ENCODE measurements at places on chromosomes 1 and 21.

- no peak for DNase-seq
- peaks cover 33% of the 10 kb centered on the region for H3K4me1 ChIP-seq
- H3K36me3 ChIP-seq, result peaks cover 60% of the 10 kb centered on the region
- H3K27ac ChIP-seq, result peak overlapping the region; percentile 96
- peak overlapping the region; percentile 14 for H3K4me3 ChIP-seq
These were observed 58.2 kb downstream of the WLS start for GRCh38 chr1:68173936-68174737.

- H3K27ac ChIP-seq, result no peak overlapping the region
- peaks cover 18% of the 10 kb centered on the region for H3K4me1 ChIP-seq
- no peaks in the 10 kb centered on the region for H3K36me3 ChIP-seq
- no peak for DNase-seq
These were observed 79.3 kb upstream of the LYST start for GRCh38 chr1:235945775-235946570.

DNA sequence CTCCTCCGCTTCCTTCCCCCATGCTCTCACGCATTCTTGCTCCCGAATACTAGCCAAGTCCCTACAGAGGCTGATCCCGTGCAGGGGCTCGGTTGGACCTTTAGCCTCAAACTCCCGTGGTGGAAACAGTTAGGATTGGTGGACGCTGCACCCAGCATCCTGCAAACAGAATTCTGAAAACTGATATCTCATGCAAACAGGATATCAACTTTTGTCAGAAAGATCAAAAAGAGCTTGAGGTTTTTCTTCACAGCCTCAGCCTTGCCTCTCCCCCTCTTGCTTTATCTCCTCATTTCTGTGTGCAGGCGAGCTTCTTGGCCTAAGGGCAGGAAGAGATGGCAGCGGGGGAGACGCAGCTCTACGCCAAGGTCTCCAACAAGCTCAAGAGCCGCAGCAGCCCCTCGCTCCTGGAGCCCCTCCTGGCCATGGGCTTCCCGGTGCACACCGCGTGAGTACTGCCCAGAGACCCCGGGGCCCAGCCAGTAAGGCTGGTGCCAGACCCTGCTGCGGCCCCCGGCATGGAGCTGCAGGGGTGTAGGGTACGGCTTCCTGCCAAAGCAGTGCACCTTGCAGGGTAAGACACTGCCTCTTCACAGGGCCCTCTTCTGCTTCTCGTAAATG is at the start of gene UBASH3A:
Gene UBASH3A, plus strand, starts transcription at position 292 of the 621 bp plus-strand sequence. Its CDS starts 44 bp downstream, at position 336.
- no peaks in the 10 kb centered on the region for H3K36me3 ChIP-seq
- no peak within 1 kb of the TSS for H3K27ac ChIP-seq
- peaks cover 27% of the 10 kb centered on the region for H3K4me1 ChIP-seq
- DNase-seq, result no peak
- H3K4me3 ChIP-seq, result no peak within 1 kb of the TSS

DNA sequence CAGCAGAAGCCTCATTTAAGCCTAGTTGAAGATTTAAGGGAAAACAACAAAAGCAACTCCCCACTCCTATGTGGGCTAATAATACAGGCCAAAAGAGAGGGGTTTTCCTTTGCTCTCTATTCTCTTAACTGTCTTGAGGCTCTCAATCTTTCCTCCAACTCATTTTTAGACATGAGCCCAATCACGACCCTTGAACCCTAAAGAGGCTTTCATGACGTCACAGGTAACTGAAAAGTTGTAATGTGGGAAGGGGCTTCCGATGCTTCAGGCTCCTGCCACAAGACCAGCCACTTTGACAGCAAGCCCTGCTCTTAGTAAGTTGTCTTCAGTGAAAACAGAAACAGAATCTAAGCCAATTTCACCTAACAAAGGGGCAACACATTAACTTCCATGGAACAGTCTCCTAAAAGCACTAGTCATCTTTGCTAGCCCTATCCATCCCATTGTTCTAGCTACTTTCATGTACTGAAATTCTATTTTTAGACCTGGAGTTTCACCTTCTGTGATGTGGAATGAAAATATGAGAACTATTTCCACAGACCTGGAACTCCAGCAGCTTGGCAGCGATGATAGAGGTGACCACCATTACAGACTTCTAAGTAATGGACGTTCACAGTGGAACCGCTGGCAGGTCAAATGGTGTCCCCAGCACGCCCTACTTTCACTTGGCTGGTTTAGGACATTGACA is 36.3 kb downstream of the GPR161 start:
- peaks cover 27% of the 10 kb centered on the region for H3K4me1 ChIP-seq
- DNase-seq, result no peak
- no peaks in the 10 kb centered on the region for H3K27me3 ChIP-seq
- no peak overlapping the region for H3K4me3 ChIP-seq
- no peak overlapping the region for H3K27ac ChIP-seq

- H3K27ac ChIP-seq, result no peak overlapping the region
- no peaks in the 10 kb centered on the region for H3K36me3 ChIP-seq
- no peak for DNase-seq
- peaks cover 25% of the 10 kb centered on the region for H3K4me1 ChIP-seq
- no peak overlapping the region for H3K4me3 ChIP-seq
These were observed 398.9 kb downstream of the MATN1 start for GRCh38 chr1:30324251-30325084.

- H3K4me1 ChIP-seq, result peaks cover 33% of the 10 kb centered on the region
- no peak overlapping the region for H3K4me3 ChIP-seq
- peaks cover 39% of the 10 kb centered on the region for H3K27me3 ChIP-seq
- no peaks in the 10 kb centered on the region for H3K36me3 ChIP-seq
- H3K27ac ChIP-seq, result no peak overlapping the region
These were observed 8.0 kb upstream of the NAV1 start for GRCh38 chr1:201530741-201531531.

DNA sequence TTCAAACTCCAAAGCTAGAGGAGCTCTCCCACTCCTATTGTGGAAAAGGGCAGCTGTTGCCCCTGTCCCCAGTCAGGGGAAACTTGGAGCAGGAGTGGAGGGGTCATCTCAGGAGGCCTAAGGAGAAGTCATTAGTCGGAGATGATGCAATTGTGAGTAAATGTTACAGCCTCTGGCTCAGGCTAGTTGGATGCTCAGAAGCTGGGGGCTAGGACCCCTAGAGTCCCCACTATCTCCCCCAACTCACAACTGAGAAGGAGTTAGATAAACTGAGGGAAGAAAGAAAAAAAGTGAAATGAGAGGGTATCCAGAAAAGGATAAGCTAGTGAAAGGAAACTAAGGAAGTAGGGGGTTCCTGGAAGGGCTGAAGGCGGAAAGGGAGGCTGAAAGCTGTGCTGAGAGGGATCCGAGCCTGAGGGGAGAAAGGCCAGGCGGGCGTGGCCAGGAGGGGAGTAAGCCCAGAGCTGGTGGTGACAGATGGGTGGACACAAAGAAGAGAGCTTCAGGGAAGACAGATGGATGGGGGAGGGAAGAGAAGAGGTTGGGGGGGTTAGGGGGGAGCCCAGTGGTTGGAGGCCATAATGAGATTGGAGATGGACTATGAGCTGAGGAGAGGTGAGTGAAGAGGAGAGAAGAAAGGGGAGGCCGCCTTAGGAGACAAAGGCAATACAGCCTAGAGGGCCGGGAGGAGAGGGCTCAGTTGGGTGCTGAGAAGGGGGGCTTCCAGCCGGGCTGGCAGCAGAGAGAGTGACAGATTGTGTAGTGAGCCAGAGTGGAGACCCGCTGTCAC is 4.5 kb upstream of the NHLH1 start:
- peaks cover 27% of the 10 kb centered on the region for H3K36me3 ChIP-seq
- H3K27ac ChIP-seq, result peak overlapping the region; percentile 85

Data from nephron progenitor cell (in vitro differentiated cells).